Activated effector memory CD4-positive, alpha-beta T cell treated with anti-CD3 and anti-CD28 coated beads, Interleukin-2, amount 50 U/mL, for 16 hours (primary cell): ENCODE measurements at places on chromosomes 3 and 15.

- DNase-seq = no peak
Observed at GRCh38 chr3:129226374-129226773, 23.0 kb upstream of the COPG1 start.

DNA sequence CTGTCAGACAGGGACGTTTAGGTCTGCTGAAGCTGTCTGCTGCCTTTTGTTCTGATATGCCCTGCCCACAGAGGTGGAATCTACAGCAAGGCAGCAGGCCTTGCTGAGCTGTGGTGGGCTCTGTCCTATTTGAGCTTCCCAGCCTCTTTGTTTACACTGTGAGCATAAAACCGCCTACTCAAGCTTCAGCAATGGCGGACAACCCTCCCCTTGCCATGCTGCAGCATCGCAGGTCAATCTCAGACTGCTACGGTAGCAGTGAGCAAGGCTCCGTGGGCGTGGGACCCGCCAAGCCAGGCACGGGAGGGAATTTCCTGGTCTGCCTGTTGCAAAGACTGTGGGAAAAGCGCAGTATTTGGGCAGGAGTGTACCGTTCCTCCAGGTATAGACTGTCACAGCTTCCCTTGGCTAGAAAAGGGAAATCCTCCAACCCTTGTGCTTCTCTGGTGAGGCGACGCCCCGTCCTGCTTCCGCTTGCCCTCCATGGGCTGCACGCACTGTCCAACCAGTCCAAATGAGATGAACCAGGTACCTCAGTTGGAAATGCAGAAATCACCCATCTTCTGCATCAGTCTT lies 71.4 kb downstream of the SPSB4 start:
- no peak for DNase-seq

DNA sequence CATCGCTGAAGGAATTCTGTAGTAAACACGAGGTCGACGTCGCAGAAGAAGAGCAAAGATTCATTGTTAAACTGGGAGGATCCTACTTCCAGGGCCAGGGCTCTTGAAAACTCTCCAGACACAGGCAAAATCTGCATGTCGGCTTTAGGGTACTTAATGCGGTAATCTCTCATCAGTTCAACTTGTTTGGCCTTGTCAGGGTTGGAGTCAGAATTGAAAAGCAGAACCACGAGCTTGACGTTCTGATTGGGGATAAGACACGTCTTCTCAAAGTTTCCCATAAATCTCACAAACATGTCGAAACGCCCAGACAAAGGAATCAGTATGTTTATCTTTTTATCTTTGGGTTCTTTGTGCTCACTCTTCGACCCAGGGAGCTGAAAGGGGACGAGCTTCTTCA lies 74.0 kb downstream of the CHSY1 start:
- peak; percentile 14 for DNase-seq

DNA sequence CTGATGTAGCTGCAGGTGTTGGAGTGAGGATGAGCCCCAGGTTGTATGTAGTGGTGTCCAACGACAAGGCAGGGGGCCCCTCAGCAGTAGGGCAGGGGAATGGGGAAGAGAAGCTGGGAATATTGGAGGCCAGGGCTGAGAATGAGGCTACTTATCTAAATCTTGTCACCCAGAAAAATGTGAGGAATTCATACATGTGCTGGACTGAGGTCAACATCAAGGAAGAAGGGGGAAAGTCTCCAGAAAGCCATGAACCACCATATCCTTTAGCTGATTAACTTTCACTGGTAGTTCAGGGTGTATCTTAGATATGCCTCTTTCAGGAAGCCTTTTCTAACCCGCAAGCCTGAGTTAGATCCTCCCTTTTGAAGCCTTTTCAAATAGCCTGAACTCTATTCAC lies 22.6 kb upstream of the FSTL1 start:
- no peak for DNase-seq

DNA sequence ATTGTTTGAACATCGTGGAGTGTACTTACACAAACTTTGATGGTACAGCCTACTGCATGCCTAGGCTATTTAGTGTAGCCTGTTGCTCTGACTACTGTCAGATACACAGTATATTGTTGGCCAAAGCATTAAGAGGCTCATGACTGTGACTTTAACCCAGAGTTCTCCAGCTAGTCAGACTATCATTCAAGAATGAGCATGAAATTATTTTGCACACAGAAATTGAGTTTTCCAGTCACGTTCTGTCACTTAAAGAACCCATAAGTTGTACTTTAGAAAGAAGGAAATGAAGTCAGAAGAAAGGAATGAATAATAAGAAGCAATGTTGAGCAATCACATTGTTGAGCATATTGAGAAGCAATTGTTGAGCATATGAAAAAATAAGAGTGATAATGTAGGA lies 37.6 kb upstream of the SLC22A13 start:
- DNase-seq = no peak

DNA sequence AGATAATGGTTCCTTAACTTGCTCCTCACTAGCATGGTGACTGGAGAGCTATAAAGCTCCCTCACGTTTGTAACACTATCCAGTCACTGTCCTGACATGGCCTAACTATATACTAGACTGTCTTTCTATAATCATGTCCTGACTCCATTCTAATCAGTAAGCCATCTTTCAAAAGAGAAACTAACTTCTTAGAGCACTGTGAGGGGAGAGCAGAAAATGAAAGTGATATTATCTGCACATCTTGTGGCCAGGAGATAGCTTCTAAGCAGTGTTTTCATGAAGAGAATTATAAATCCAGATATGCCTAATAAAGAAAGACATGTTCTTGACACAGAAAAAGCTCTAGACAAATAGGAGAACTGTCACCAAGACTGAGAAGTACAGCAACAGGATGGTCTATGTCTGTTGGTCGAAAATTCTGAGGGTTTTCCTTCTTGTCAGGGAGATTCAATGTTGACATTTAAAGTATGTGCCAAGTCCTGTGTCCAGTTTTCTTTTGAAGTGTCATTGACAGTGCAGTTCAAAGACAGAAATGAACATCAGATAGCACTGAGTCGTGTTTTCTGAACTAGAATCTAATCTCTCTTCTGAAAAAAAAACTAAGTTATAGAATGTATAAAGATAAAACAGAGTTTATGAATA lies 230.6 kb upstream of the PEX5L start:
- DNase-seq = no peak

- no peak for DNase-seq
Observed at GRCh38 chr15:98927022-98927421, 80.6 kb downstream of the PGPEP1L start.

DNA sequence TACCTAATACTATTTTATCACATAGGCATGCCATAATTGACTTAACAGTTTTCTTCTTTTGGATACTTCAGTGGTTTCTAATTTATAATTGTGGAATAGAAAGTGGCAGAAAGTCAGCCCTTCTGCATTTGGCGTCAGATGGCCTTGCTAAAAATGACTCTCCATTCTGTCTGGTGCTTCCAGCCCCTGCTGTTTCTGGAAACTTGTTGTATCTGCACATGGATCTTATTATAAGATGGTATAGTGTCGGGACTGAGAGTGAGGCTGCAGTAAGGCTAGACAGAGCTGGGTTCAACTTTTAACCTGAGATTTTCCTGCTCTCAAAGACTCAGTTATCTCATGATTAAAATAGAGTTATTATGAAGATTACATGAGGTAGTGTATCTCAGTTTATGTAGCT lies 74.8 kb upstream of the WDR72 start:
- no peak for DNase-seq

DNA sequence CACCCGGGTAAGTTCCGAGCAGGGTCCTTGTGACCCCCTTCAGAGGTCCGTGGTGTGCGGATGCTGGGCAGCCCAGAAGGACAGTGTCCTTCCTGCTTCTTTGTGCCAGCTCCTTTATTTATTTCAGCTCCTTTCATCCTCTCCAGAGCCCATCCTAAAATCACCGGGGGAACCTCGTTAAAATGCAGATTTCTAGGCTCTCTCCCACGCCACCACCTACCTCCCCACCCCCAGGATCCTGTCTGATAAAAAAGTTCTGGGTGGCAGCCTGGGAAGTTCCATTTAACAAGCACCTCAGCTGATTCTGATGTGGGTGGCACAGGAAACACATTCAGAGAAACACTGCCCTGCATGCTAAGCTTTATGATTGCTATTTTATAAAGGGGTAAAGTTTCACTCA lies 12.5 kb upstream of the IGF1R start:
- no peak for DNase-seq

GRCh38 chr3:117603097-117603496 lies 893.5 kb downstream of the TUSC7 start:
- DNase-seq = no peak

- DNase-seq = no peak
Observed at GRCh38 chr3:155138677-155139076, 58.6 kb downstream of the MME start.

GRCh38 chr3:11917051-11917450 lies 70.4 kb upstream of the TAMM41 start:
- DNase-seq = peak; percentile 27

GRCh38 chr3:129699612-129700011 lies 93.1 kb upstream of the PLXND1 start:
- no peak for DNase-seq

DNA sequence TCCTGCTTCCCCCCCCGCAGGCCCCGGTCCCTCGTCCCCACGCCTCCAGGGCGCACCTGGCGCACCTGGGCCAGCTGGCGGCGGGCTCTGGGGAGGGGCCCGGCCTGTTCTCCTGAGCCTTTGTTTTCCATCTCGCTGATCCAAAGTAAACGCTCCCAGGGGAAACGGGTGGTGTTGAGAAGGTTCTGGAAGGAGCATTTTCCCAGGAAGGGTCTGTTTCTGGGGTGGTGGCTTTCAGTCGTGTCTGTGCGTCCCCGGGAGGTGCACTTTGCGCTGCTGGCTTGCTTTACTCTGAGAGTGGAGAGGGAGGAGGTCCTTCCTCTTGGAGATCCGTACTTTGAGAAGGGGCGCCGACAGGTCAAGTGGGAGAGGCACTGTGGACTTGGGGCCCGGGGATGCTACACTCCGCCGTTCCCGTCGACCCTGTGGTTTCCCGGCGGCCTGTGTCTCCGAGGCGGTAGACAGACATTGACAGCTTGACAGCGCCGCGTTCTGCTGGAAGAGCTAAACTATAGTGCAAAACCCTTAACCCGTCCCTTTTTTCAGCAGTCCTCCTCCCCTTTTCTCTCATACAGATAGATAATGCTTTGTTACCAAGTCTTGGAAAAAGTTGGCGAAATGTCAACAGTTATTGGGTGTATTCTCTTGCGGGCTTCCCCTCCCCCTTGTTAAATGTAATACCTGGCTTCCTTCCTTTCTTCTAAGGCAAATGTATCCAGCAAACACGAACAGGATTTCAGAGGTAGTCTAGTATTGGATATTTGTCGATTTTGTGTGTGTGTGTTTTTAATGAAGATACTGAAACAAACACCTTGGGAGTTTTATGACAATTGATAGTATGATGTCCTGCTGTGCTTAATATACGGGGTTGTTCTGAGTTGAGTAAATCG lies 6.5 kb downstream of the TPM1 start:
- DNase-seq = peak; percentile 73
